Stimulated activated CD4-positive, alpha-beta T cell treated with anti-CD3 and anti-CD28 coated beads, Interleukin-12 subunit alpha, Interleukin-12 subunit beta, amount 100 ng/mL, for 24 hours (primary cell): ENCODE measurements at places on chromosomes 6 and 20.
A peak's percentile ranks its signal among the peaks of the same experiment; 100 is the strongest.

- DNase-seq: peak; percentile 67
Observed at GRCh38 chr6:73580247-73581149, 59.7 kb upstream of the EEF1A1 start.

DNA sequence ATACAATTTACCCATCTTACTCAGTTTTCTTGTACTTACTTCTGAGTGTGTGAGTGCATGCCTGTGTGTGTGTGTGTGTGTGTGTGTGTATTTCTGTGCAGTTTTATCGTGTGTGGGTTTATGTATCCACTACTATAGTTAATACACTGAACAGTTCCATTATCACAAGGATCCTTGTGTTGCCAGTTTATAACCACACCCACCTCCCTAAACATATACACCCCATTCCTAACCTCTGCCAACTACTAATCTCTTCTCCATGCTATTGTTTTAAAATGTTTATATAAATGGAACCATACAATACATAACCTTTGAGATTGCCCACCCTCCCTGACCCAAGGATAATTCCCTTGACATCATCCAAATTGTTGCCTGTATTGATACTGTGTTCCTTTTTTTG, 18.7 kb downstream of the POFUT1 start:
- no peak for DNase-seq

- DNase-seq: no peak
Observed at GRCh38 chr6:55528624-55529023, 50.4 kb downstream of the HMGCLL1 start.

DNA sequence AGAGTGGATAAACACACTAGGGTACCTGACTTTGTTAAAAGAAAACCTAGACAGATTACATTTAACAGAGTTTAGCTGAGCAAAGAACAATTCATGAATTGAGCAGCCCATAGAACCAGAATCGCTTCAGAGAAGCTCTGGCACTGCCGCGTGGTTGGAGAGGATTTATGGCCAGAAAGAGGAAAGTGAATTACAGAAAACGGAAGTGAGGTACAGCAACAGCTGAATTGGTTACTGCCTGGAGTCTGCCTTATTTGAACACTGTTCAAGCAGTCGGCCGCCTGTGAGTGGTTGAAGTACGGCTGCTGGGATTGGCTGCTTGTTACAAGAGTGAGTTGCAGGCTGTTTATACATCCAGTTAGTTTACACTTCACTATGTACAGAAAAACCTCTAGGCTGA, 253.8 kb upstream of the CDYL start:
- no peak for DNase-seq

GRCh38 chr20:63873477-63873971, 8.5 kb downstream of the TPD52L2 start:
- DNase-seq: no peak

GRCh38 chr6:26553264-26553634, 15.1 kb downstream of the HMGN4 start:
- peak; percentile 64 for DNase-seq

DNA sequence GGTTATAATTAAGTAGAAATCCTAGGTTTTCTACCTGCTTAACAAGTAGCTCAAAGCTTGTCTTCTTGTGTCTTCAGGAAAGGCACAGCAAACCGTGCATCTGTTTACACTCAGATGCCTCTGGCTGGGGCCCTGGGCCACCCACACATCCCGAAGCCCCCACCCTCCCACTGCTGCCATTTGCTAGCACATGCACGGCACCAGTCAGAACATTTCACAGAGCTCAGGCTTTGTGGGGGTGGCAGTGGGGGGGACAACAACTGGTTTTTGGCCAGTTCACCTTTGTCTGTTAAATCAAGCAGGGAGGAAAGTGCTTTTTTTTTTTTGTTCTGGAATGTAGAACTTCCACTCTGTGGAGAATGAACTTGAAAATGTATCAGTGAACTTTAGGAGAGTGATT, 77.7 kb downstream of the LINC00237 start:
- no peak for DNase-seq

DNA sequence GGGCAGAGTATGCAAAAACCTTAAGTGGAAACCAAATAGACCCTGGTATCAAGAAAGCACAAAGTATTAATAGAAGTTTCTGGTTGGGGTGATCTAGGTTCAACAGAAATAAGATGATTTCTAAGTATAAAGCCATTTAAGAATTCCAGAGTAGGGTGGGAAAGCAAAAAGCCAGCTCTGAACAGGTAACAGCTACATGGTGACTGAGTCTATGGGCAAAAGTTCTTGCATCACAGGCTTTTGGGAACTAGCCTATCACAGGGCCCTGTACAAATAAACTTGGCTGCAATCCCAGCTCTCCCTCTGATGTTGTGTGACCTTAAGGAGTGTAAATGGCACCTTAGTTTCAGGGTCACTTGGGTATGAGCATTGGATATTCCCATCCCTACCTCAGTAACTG, 5.5 kb downstream of the TCF19 start:
- no peak for DNase-seq

DNA sequence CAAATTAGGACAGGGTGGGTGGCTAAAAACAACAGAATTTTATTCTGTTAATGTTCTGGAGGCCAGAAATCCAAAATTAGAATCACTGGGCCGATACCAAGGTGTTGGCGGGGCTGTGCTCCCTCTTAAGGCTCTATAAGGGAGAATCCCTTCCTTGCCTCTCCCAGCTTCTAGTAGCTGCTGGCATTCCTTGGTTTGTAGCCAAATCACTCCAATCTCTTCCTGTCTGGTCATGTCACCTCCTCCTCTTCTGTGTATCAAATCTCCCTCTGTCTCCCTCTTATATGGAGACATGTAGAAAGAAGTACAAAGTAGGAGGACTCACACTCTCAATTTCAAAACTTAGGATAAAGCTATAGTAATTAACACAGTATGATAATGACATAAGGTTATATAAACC, 102.9 kb upstream of the SIRPA start:
- no peak for DNase-seq

DNA sequence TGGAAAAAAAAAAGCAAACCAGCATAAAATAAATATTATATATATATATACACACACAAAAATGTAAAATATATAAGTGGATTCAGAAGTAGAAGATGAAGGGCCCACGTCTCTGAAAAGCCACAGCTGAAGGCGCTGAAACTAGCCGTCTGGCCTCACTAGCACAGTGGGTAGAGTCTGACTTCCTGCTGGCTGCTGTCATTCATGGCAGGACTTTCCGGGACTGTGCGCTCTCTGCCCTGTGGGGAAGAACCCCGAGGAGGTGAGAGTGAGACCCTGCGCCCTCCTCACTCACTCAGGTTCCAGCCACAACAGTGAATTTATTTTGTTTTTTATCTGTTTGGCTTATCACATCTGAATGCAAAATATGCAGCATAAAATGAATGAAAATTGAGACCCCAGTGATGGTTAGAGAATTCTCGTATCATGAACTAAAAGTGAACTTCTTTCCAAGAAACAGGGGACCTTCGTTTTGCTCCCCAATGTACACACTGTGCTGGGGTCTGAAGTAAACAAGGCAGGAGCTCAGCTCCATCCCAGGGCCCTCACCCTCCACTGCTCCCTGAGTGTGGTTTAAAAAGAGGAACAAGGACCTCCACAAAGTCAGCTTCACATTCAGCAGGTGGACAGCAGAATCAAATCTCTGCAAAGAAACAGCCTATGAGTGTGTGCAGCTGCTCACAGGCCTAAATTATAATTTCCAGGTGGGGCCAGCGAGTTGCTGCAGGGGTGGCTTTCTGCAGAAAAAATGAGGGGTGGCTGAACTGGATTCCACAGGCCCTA, 1.3 kb upstream of the RAMACL start:
- DNase-seq: no peak

GRCh38 chr20:37686762-37687477, 6.9 kb upstream of the CTNNBL1 start:
- DNase-seq: no peak

GRCh38 chr6:39189131-39189530, 40.1 kb downstream of the KCNK5 start:
- DNase-seq: no peak

GRCh38 chr6:142079130-142079529, 53.6 kb upstream of the GJE1 start:
- DNase-seq: no peak

DNA sequence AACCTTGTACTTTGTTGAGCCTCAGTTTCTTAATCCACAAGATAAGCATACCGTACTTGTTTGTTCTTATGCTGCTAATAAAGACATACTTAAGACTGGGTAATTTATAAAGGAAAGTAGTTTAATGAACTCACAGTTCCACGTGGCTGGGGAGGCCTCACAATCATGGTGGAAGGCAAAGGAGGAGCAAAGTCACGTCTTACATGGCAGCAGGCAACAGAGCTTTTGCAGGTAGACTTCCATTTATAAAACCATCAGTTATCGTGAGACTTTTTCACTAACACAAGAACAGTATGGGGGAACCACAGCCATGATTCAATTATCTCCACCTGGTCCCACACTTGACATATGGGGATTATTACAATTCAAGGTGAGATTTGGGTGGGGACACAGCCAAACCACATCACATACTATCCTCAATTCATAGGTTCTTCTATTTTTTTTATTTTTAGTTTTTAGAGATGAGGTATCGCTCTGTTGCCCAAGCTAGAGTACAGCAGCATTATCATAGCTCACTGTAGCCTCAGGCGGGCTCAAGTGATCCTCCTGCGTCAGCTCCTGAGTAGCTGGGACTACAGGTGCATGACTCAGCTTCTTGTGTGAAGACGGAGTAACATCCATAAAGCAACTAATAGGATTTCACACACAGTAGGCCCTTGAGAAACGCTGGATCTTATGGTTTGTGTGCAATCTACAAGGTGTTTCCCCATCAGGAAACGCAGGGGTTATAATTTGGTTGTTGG, 76.7 kb upstream of the IYD start:
- no peak for DNase-seq

DNA sequence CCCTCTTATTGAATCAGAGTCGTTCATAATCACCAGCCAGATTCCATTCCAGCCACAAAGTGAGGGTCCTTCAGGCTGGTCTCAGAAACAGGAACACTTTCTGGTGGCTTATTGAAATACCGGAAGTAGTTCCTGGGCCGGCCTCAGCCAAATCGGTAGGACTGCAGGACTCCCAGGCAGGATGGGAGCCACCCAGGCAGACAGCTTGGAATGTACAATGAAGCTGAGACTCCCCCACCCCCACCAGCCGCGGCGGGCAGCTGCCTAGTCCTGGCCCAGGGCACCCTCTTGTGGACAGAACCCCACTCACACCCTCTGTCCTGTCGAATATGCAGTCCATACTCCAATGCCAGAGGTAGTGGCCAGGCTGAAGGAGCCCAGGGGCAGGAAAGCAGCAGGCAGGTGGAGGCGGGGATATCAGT, 43.8 kb downstream of the MDFI start:
- DNase-seq: peak; percentile 77

GRCh38 chr20:25685276-25686080, 11.2 kb downstream of the ZNF337 start:
- DNase-seq: no peak

DNA sequence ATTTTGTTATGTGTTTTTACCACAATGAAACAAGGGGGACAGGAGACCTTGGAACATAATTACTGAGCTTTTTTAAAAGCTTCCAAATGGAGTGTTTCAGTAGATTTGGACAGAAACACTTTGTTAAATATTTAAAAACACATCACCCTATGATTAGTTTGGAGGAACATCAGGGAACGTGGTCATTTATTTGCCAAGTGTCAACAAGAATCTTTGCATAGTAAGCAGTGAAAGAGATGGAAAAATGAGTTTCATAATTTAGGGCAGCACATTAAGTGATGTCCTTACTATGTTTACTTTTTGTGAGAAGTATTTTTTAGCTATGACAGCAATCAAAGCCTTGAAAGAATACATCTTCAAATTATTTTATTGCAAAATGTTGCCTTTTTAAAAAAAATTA, 82.6 kb downstream of the PROKR2 start:
- no peak for DNase-seq

- no peak for DNase-seq
Observed at GRCh38 chr20:35695245-35695749, 3.9 kb downstream of the NFS1 start.

DNA sequence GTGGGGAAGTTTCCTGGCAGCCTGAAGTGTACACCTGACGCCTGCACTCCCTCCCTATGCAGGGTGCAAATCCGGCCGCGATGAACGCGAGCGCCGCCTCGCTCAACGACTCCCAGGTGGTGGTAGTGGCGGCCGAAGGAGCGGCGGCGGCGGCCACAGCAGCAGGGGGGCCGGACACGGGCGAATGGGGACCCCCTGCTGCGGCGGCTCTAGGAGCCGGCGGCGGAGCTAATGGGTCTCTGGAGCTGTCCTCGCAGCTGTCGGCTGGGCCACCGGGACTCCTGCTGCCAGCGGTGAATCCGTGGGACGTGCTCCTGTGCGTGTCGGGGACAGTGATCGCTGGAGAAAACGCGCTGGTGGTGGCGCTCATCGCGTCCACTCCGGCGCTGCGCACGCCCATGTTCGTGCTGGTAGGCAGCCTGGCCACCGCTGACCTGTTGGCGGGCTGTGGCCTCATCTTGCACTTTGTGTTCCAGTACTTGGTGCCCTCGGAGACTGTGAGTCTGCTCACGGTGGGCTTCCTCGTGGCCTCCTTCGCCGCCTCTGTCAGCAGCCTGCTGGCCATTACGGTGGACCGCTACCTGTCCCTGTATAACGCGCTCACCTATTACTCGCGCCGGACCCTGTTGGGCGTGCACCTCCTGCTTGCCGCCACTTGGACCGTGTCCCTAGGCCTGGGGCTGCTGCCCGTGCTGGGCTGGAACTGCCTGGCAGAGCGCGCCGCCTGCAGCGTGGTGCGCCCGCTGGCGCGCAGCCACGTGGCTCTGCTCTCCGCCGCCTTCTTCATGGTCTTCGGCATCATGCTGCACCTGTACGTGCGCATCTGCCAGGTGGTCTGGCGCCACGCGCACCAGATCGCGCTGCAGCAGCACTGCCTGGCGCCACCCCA, 1.2 kb downstream of the GPR6 start:
- no peak for DNase-seq

- no peak for DNase-seq
Observed at GRCh38 chr6:24270011-24270410, 87.8 kb downstream of the DCDC2 start.

DNA sequence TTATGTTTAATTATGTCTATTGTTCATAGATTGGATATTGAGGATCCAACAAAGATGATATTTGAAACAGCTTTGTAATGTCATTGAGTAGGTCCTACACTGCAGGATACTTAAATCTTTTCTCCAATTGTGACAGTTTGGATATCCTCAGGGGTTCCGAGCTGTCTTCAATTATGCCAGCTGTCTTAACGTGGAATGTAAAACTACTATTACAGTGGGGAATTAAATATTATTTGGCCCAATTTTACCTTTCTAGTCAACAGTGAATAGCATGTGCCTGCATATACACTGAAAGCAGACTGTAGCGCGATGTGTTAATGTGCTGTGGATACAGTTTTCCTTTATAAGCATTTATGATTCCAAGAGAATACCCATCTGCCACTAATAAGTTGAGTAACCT, 156.9 kb downstream of the GRIK2 start:
- DNase-seq: no peak

- no peak for DNase-seq
Observed at GRCh38 chr6:25336996-25337395, 57.8 kb downstream of the CARMIL1 start.
